NCI-H774 (cell line): ENCODE measurements at places on chromosomes 3 and 15.

DNA sequence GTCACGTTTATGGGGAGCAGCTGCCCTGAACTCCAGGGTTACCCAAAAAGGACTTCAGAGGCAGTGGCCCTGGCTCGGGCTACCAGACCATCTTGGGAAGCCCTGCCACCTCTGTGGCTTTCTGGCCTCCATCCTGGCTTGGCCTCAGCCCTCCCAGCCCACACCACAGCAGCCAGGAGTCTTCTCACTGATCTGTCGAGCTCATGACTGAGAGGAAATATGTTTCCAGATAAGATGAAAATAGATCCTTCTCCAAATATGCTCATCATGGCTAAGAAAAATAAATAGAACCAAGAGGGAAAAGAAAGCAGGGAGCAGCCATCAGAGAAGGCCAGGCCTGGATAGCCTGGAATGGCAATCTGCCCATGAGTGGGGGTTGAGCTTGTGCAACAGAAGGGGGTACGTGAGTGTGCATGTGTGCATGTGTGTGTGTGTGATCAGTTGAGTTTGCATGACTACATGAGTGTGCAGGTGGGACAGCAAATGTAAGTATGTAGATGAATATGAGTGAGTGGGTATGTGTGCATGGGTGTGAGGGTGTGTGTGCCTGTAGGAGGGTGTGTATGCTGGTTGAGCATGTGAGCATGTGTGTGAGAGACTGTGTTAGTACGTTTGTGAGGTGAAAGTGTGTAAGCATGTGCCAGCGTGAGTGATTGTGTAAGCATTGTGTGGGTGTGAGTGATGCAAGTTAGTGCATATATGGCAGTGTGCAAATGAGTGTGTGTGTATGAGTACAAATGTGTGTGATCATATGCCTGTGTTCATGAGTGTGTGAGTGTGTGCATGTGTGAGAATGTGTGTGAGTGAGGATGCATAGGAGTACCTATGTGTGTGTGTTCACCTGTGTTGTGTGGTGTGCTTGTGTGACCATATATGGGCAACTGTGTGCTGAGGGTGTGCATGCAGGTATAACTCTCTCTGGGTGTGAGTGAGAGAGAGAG lies 9.9 kb upstream of the RFT1 start:
- DNase-seq: no peak

DNA sequence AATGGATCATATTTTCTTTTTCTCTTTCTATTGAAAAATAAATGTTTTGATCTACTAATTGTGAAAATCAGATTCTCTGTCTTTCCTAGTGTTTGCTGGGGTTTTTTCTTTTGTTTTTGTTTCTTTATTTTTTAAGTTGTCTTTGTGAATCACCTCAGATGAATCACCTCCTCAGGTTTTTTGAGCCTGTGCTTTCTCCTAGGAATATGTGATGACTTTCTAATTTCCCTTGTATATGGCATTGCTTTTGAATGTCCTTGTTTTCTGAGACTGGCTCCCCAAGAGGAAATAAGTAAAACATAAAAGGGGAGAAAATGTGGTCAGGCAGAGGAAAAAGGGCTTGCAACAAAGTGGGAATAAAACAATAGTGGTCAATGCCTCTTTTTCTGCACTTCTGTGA lies 750.0 kb downstream of the ZPLD1 start:
- no peak for DNase-seq

DNA sequence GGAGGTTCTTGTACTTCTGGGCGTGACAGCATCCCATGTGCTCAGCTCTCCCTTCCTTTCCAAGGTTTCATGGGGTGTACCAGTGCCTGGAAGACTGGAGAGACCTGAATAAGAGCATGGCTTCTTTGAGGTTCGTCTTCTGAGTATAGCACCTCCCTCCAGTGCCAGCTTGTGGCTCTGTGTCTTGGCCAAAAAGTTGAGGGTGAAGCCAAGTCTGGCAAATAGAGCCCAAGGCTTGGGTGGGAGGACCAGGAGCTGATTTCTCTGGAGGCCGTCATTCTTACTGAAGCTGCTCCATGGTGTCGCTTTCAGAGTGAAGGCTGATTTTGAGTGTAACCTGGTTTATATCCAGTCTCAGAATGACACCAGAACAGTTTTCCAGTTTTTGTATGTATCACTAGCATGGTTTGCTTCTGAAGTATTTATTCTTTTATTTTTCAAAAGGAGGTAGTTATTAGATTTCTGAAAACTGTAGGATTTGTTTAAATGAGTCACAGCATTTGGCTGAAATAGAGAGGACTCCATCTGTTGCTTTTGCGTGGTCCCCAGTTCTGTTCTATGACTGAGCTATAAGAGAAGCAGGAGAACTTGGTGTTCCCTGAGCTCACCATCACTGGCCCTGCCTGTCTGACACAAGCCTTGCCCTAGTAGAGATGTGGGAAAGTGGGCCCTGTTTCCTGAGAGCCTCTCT lies 47.2 kb downstream of the BSN start:
- no peak for DNase-seq

- no peak for DNase-seq
Measured at GRCh38 chr15:25741256-25741580, 121.9 kb downstream of the ATP10A start.

- no peak for DNase-seq
Measured at GRCh38 chr3:167830007-167830406, 94.5 kb downstream of the SERPINI1 start.

DNA sequence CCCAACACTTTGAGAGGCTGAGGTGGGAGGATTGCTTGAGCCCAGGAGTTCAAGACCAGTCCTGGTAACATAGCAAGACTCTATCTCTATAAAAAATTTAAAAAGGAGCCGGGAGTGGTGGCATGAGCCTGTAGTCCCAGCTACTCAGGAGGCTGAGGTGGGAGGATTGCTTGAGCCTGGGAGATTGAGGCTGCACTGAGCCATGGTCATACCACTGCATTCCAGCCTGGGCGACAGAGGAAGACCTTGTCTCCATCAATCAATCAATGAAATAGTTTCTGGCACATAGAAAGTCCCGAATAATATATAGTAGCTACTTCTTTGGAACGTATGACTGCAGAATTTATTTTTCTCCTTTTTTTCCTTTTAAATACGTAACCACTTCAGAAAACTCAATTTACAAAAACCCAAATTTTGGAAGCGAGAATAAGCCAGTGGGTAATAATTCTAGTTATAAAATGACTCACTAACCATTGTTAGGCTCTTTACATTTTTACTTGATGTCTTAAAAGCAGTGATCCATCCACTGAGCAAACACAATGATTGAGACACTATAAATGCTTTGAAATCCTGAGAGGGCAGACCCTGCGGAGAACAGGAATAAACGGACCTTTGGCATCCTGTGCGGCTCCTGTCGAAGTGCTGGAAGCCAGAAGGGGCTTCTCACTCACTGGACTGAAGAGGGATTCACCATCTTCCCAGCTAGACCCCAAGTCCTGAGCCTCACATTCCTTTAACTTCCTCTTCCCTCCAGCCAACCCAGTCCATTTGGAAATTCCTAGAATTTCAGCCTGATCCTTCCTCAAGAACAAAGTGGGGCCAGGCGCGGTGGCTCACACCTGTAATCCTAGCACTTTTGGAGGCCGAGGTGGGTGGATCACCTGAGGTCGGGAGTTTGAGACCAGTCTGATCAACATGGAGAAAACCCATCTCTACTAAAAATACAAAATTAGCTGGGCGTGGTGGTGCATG lies 68.4 kb upstream of the MFGE8 start:
- no peak for DNase-seq

DNA sequence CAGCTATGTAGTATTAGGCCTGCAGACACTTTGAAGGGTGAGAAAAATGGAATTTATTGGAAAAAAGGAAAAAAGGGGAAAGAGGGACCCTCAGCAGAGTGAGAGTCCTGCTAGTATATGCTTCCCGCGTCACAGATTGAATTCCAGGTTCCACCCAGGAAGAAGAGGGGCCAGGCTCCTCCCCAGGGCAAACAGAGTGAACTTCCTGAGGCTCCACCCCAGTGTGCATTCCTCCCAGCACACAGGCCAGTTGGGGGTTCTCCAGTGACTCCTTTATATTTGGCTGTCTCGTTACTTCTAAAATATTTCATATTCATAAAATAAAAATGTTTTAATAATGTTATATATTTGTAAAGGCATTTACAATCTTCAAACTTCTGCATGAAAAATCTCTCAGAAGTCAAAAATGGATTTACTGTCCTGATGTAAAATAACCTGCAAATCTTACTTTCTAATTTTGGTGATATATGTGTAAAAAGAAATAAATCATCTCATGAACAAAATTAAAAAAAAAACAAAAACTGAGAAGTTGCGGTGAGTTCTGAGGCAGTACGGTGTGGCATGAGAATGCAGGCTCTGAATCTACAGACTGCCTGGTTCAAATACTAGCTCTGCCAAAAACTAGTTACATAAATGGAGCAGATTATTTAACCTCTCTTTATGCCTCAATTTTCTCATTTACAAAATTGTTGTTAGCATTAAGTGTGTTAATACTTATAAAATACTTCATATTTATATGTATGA lies 175.8 kb upstream of the P2RY1 start:
- DNase-seq: no peak

DNA sequence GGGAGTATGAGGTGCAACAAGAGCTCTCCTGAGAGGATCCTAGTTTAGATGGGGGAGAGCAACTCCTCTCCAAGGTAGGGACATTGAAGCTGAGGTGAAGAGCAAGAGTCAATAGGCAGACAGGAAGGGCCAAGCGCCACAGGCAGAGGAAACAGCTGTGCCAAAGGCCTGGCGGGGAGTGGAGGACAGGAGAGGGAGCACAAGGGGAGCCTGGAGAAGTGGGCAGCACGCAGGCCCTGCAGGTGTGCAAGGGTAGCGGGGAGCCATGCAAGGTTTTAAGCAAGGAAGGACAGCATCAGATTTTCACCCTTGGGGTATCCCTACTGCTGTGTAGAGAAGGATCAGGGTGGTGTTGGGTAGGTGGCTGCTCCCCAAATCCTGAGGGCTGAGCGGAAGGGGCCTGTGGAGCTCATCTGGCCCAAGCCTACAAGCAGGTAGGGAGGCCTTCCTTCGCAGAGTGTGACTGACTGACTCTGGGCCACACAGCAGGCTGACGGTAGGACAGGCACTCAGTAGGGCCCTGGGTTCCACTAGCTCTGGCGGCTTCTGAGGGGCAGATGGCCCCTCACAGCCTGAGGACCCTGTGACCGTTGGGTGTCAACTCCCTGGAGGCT lies 13.3 kb downstream of the CHST13 start:
- DNase-seq: no peak

DNA sequence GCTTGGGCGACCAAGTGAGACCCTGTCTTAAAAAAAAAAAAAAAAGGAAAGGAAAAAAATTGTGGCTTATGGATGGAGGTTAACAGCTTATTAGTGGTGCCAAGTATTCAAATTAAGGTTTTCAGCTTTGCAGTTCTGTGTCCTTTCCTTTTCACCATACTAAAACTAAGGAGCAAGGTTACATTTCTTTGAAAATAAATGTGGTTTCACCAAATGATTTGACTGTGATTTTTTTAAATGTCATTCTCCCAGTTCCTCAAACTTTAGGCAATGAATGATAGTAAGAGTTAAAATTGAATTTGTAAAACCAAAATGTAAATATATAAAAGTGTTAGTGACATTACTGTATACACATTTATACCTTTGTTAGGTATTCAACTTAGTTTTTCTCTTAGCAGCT lies 9.6 kb downstream of the CHRNA5 start:
- DNase-seq: no peak

GRCh38 chr15:67242708-67243111 lies 11.8 kb downstream of the AAGAB start:
- DNase-seq: no peak

GRCh38 chr15:68979006-68979405 lies 35.5 kb upstream of the NOX5 start:
- no peak for DNase-seq

- no peak for DNase-seq
Measured at GRCh38 chr3:33438881-33439545, 1.2 kb downstream of the UBP1 start.

DNA sequence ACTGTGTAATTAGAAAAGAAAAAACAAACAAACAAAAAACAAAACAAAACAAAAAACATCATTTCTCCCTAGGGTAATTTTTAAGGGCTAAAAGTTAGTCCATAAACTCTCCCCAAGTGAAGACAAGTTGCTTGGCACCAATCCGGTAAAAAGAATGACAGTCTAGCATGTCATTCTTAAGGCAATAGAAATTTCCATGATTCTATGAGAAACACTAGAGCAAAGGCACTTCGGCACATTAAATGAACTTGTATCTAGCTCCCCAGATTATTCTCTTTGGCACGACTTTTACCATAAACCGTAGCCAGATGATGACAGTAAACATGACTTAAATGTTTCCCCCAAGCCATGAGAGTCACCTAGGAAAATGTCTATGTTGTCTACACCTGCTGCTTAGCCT lies 10.1 kb downstream of the COL8A1 start:
- no peak for DNase-seq

- no peak for DNase-seq
Measured at GRCh38 chr3:31014317-31015040, 120.0 kb upstream of the GADL1 start.

GRCh38 chr3:30835667-30836066 lies 58.8 kb downstream of the GADL1 start:
- no peak for DNase-seq

- no peak for DNase-seq
Measured at GRCh38 chr3:38003371-38003816, 12.8 kb downstream of the VILL start.

DNA sequence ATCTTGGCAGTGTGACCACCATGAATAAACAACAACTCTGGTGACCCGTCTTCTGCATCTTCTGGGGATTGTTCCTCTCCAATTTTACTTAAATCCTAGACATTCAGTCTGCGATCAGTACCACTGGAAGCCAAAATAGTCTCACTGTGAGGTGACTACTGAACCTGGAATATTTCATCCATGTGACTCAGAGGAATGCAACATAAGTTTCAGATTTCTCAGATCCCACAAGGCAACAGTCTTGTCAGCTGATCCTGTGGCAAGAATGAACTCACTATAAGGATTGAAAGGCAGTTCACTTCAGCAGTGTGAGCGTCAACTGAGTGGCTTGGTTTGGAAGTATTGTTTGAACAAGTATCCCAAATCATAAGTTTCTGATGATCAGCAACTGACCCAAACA lies 13.2 kb downstream of the NSUN3 start:
- no peak for DNase-seq

DNA sequence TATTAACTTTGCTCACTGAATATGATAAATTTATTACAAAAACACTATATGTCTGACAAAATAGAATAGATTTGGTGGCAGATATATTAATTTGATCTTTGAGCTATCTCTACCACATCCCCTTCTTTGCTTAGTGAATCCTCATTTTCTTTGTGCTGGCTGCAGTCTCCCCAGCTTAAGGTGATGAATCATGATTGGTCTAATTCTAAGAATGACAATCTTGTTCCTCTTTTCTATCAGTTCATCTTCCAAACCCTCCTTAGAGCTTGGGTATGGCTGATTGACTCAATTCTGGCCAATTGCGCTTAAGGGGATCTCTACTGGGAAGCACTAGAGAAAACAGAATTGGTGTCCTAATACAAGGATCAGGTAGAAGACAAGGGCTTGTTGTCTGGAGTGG lies 309.6 kb upstream of the GOLIM4 start:
- DNase-seq: no peak
